ENCODE measurements at places on chromosomes 6 and 20.
A peak's percentile ranks its signal among the peaks of the same experiment; 100 is the strongest.

GRCh38 chr6:106800379-106800778 lies 171.0 kb downstream of the QRSL1 start:
- DNase-seq: no peak

DNA sequence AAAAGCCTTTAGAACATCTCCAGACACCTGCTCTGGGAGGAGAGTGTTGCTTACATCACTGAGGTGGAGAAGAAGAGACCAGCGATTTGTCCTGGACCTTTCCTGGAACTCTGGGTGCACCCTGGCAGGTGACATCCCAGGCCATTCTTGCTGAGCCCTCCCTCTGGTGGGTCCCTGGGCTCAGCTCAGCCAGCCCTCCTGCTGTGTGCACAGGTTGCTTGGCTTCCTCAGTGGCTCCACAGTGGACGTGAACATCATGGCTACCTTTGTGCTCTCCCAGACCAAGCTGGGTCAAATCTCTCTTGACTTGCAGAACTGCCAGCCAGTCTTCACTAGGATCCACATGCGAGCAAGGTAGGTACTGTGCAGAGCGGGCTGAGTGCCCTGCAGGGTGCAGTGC lies 19.9 kb upstream of the BPIFA2 start:
- no peak for DNase-seq

- DNase-seq: no peak
These were observed 38.5 kb upstream of the GPR6 start for GRCh38 chr6:109939654-109940053.

DNA sequence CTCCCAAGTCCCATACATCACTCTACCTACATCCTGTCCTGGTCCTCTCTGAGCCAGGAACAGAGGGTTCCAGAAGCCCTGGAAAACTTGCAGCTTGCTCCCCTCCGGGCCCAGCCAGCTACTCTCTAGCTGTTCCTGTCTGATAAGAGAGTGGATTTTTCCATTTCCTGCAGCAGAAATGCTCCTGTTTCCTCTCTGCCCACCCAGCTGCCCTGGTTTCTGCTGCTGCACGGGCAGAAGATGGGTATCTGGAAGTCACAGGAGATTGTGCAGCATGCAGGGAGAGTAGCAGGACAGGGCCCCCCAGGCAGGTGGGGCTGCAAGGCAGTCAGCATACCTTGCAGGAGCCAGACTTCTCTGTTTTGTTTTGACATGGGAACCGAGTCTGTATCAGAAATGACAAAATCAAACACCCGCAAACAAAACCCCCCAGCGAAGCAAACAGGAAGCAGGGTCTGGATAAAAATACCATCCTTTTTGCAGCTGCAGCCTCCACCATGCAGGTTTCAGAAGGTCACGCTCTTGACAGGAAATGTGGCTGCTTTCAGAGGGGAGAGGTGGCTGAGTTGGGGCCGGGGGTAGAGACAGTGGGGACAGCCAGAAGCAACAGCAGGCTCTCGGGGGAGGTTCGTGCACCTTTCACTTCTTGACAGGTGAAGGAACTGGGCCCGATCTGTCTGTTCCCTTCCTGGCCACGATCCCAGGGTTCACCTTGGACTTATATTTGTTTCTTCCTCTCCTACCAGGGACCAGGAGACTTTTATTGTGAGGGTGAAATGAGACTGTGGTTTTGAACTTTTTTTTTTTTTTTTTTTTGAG lies 50.8 kb upstream of the FAM83D start:
- no peak for DNase-seq

- DNase-seq: no peak
These were observed 153.5 kb upstream of the MLN start for GRCh38 chr6:33957131-33957891.

DNA sequence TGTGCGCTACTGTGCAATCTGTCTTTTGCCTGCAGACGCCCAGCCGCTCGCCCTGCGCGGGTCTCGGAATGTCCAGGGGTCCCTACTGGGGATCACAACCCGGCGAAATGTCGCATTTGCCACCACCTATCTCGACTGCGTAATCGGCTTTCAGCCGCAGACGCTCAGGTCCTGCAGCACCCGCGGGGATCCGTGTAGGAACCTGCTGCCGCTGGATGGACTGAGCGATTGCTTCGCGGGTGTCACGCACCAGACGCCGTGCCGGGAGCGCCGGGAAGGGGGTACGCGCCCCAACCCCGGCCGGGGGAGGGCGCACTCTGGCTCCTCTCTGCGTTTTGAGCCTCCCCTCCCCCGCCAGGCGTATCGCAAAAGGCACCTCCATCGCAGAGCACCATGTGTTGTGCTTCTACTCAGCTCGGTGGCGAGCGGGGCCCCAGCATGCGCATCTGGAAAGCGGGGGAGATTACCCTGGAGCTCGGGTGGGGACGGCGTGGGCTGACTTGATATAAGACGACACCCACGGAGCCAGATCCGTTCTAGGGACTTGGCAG lies 747 bp upstream of the PTPRA start:
- no peak for DNase-seq

DNA sequence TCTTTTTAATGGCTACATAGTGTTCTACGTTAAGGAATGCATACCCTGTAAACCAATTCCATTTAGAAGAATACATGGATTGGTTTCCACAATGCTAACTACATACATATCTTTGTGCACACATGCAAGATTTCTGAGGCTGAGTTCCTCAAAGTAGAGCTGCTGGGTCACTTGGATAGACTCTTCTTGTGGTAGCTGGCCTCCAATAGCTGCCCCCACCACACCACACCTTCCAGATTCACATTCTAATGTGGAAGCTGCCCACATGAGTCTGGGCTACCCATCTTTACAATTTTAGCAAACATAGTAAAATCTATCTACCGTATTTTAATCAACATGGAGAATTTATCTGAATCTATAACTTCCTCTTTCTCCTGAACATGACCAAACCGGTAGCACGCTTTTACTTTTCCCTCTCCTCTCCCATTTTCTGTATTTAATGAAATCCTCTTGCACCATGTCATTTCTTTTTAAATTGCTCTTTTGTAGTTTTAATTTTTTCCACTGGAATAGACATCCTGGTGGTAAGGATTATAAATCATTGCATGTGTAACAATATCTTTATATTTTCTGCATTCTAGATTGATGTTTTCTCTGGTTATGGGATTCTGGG lies 74.7 kb upstream of the CITED2 start:
- DNase-seq: no peak

- peak; percentile 44 for DNase-seq
These were observed 51.7 kb downstream of the SLC26A8 start for GRCh38 chr6:35972471-35973367.

DNA sequence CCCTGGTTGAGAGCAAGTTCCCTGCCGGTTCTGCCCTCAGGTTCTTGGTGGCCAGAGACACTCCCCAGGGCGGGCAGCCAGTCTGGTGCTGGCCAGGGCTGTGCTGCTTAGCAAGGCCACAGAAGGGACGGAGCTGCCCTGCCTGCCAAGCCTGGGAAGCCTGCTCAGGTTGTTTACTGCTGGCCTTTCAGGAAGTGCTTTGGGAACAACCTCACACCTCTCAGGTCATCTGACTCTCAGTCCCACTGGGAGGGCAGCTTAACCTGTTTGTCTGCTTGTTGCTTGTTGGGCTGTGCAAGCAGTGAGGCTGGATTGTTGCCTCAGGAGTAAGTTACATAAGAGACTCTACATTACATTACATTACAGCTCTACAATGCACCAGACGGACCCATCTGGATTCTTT lies 75.8 kb upstream of the AFDN start:
- DNase-seq: no peak

- DNase-seq: no peak
These were observed 183.8 kb downstream of the TAF4 start for GRCh38 chr20:61881861-61882260.

- no peak for DNase-seq
These were observed 851.2 kb downstream of the DHX35 start for GRCh38 chr20:39813190-39813829.

DNA sequence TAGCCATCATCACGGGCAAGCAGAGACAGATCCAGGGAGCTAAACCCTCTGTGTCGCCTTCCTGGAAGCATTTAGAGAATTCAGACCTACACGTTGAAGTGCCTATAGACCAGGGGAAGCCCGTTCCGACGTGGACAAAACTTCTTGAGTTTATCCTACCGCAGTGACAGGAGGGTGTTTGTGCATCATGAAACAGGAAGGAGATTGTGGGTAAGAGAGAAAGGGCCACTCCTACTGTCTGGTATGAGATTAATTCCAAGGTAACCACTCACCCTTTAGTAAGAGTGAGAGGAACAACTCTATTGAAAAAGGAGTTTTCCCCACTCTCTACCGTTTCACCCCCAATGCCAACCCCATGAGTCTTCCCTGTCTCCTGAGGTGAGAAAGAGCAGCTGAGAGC lies 133.7 kb downstream of the TFAP2C start:
- no peak for DNase-seq

- no peak for DNase-seq
These were observed 642 bp downstream of the GZF1 start for GRCh38 chr20:23362392-23363256.

- no peak for DNase-seq
These were observed 12.9 kb downstream of the TAGAP start for GRCh38 chr6:159031846-159032245.

GRCh38 chr20:63955281-63955826 lies 862 bp downstream of the UCKL1 start:
- DNase-seq: no peak

DNA sequence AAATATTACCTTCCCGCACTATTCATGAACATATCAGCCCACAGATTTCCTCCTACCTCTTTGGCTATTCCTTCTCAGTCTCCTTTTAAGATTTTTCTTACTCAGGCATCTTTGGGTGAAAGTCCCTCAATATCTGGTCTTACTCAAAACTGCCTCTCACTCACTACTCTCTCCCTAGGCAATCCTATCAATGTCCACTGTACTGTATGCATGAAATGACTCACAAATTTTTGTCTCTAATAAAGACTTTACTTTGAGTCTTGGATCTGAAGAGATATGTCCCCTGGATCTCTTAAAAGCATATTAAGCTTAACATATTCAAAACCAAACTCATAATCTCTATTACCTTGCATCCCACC lies 24.4 kb downstream of the IL22RA2 start:
- DNase-seq: no peak

DNA sequence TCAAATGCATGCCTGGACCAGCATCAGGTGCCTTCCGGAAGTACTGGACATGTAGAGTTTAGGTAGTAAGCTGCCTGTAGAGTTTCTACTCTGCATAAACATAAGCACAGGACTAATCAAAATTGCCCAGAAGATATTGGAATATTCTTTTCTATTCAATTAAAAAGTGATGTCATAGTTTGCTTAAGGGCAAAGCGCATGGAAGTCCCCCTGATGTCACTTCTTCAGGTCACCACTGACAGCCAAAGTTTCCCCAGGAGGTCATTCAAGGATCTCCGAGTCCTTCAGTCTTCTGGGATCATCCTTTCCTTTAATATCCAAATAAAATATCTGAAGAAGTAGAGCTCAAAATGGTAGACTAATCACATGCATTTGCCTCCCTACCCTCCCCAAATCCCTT lies 17.5 kb upstream of the RIN2 start:
- no peak for DNase-seq

- no peak for DNase-seq
These were observed 10.8 kb downstream of the HECA start for GRCh38 chr6:139145661-139146060.

GRCh38 chr6:7169296-7169721 lies 61.5 kb downstream of the RREB1 start:
- DNase-seq: no peak

- DNase-seq: no peak
These were observed 97.8 kb downstream of the JARID2 start for GRCh38 chr6:15343490-15344191.

DNA sequence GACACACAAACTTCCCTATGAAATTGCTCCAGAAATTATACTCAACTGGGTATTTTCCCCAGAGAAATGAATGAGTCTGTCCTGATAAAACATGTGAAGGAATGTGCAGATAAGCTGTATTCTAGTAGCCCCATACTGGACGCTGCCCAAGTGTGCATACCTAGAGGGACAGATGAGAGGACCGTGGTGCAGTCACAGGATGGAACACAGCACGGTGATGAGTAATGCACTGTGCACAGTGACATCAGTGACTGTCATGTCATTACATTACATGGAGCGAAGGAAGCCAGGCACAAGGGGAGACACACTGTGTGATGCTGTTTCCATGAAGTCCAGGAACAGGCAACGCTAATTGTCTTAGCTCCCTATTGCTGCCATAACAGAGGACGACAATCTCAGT lies 155.5 kb downstream of the CDH4 start:
- no peak for DNase-seq

GRCh38 chr6:166007349-166008263 lies 160.0 kb downstream of the TBXT start:
- DNase-seq: no peak

DNA sequence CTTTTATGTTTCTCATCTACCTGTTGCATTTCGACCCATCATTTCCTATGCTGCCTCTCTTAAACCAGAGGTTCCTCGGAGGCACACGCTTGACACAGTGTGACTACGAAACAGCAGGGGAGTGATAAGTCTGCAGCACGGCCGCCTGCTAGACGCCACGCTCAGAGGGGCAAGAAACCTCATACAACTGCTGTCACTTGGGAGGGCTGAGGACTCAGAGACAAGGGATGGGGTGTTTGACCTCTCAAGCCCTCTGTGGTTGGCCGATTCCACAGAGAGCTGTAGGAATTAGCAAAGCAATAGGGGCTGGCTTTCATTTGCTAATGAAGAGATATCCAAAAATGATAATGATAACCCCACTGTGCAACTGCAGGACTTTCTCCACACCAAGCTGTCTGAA lies 372.5 kb downstream of the ZFAND3 start:
- no peak for DNase-seq

- DNase-seq: no peak
These were observed 199.3 kb downstream of the OTOR start for GRCh38 chr20:16947479-16947878.

GRCh38 chr20:38975539-38976120 lies 13.5 kb downstream of the DHX35 start:
- no peak for DNase-seq

- DNase-seq: no peak
These were observed 61.3 kb downstream of the TRERF1 start for GRCh38 chr6:42390228-42390934.

GRCh38 chr20:48826883-48827771 lies 672 bp downstream of the PREX1 start:
- DNase-seq: no peak

DNA sequence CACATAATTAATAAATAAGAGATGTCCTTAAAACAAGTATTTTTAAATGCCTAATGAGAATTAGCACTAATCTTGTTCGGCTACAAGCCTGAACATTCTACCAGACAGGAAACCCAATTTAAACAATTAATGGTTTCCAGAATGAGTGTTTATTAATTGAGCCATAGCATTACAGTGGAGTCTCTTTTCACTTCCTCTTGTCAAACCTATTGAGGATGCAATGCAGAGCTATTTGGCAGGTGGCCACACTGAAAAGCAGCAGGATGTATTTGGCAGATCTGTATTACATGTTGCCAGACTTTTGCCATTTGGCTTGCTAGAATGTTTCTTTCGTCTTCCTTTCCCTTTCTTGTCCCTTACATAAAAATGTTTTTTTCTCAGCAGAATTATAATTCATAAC lies 475.2 kb upstream of the MARCKS start:
- peak; percentile 76 for DNase-seq

Data from SK-N-MC (cell line).